Psoas muscle (tissue), 8 donors: ENCODE measurements at places on chromosomes 1 and 21. TPM values are rescaled to one million over a fixed set of nuclear protein-coding genes. Genes with fewer than 3 reads are reported as not detected.

GRCh38 chr1:29506678-29507225 is 270.4 kb downstream of the PTPRU start:
- H3K27ac ChIP-seq, result no peak overlapping the region
- H3K4me3 ChIP-seq, result no peak overlapping the region
- H3K4me1 ChIP-seq, result no peaks in the 10 kb centered on the region
- H3K27me3 ChIP-seq, result peaks cover 19% of the 10 kb centered on the region

- H3K36me3 ChIP-seq, result no peaks in the 10 kb centered on the region
- H3K27ac ChIP-seq, result no peak overlapping the region
- no peak overlapping the region for H3K4me3 ChIP-seq
Observed at GRCh38 chr1:219536038-219536437, 76.9 kb downstream of the ZC3H11B start.

- H3K4me1 ChIP-seq, result no peaks in the 10 kb centered on the region
- no peak overlapping the region for H3K27ac ChIP-seq
- no peak for DNase-seq
- H3K4me3 ChIP-seq, result no peak overlapping the region
- H3K36me3 ChIP-seq, result no peaks in the 10 kb centered on the region
Observed at GRCh38 chr1:170247751-170248521, 102.2 kb downstream of the NTMT2 start.

GRCh38 chr21:42358937-42359336 is 7.4 kb downstream of the TFF1 start:
- no peaks in the 10 kb centered on the region for H3K4me1 ChIP-seq
- H3K4me3 ChIP-seq, result no peak overlapping the region
- no peaks in the 10 kb centered on the region for H3K36me3 ChIP-seq
- no peak overlapping the region for H3K27ac ChIP-seq
- DNase-seq, result no peak

GRCh38 chr21:28018741-28019669 is 973.7 kb downstream of the LTN1 start:
- no peaks in the 10 kb centered on the region for H3K36me3 ChIP-seq
- no peaks in the 10 kb centered on the region for H3K27me3 ChIP-seq
- DNase-seq, result peak; percentile 59

GRCh38 chr1:22053017-22053860 is 730 bp downstream of the CDC42 start:
- H3K4me3 ChIP-seq, result peak overlapping the region; percentile 81
- H3K27me3 ChIP-seq, result no peaks in the 10 kb centered on the region
- peaks cover 42% of the 10 kb centered on the region for H3K4me1 ChIP-seq
- H3K27ac ChIP-seq, result peak overlapping the region; percentile 100
- DNase-seq, result peak; percentile 83

- H3K36me3 ChIP-seq, result no peaks in the 10 kb centered on the region
- H3K4me1 ChIP-seq, result peaks cover 16% of the 10 kb centered on the region
- peaks cover 36% of the 10 kb centered on the region for H3K27me3 ChIP-seq
- H3K4me3 ChIP-seq, result no peak overlapping the region
- DNase-seq, result no peak
Observed at GRCh38 chr1:180237869-180238476, 7.9 kb downstream of the LHX4 start.

DNA sequence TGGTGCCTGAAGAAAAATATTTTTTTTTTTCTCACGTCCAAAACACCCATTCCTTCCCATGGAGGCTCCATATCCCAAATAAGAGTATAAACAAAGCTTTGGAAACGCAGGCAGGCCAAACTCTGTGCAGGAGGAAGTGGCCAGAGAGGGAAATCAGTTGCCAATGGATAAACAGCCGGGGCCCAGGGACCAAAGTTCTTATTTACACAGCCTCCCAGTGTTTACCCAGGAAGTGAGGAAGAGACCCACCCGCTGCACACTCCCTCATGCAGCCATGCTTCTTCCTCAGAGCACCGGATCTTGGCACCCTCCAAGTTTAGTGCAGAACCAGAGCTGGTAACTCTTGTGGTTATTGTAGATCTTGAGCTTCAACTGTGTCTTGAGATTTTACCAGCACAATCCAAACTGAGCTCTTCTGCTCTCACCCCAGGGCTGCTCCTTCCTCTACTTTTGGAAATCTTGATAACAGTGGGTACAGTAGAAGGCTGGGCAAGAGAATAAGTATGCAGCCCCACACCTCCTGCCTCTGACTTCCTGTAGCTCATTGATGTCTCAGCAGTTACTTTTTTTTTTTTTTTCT is 14.2 kb downstream of the MARCKSL1 start:
- no peak for DNase-seq
- H3K4me3 ChIP-seq, result no peak overlapping the region
- no peaks in the 10 kb centered on the region for H3K4me1 ChIP-seq
- peaks cover 64% of the 10 kb centered on the region for H3K36me3 ChIP-seq
- H3K27ac ChIP-seq, result no peak overlapping the region
- H3K27me3 ChIP-seq, result no peaks in the 10 kb centered on the region

DNA sequence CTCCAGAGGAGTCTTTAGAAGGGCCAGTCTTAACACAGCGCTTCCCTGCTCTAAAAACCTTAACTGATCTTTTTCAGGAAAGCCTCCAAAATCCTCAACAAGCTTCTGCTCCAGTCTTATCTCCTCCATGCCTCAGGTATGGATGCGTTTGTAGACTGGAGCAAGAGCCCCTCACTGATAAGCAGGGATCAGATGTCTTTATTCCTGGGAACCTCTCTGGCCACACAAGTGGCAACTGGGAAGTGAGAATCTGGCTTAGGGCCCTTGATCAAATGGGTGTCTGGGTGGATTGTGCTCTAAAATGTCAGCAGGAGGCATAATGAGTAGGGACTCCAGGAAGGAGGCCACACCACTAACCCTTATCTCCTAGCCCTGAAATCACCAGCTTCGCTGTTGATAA is 1.4 kb downstream of the ZBTB8A start:
- H3K4me3 ChIP-seq, result peak overlapping the region; percentile 68
- peaks cover 18% of the 10 kb centered on the region for H3K4me1 ChIP-seq

DNA sequence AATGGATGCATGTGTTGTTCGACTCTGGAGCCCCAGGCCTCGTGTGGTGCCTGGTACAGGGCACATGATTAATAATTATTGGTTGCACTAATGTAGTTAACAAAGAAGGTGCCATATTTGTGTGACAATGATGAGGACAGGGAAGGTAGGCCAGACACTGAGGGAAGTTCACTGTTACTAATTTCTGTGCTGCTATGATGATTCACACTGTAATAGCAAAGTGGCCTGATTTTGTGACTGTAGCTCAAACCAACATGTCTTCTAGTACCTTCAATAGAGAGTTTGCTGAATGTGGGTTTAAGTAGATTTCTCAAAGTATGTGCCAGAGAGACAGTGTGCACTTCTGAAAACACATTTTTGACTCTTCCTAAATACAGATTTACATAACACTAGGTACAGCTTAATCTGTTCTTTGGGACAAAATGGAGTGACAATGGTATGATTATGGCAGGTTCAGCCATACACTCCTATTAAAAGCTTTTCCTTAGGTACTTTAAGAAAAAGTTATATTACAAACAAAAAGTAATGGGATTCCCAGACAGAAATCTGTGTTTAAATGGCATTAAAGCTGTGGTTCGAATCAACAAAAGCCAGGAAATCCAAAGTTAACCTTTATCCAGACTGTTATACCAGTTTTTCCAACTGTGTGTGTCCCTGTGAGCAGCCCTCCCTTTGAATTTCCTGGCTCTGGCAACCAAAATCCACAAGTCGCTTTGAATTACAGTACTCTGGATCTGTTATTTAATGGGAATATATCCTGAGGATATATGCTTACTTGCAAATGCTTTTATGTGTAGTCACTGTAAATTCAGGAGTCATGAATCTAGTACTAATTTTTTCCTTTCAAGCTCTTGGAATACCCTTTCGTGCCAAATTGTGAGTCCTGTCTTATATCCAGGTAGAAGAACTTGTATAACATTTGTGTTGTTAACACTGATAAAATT is 277.1 kb upstream of the SGIP1 start:
- no peaks in the 10 kb centered on the region for H3K27me3 ChIP-seq
- peaks cover 34% of the 10 kb centered on the region for H3K4me1 ChIP-seq
- H3K27ac ChIP-seq, result no peak overlapping the region
- no peak for DNase-seq
- H3K4me3 ChIP-seq, result no peak overlapping the region

DNA sequence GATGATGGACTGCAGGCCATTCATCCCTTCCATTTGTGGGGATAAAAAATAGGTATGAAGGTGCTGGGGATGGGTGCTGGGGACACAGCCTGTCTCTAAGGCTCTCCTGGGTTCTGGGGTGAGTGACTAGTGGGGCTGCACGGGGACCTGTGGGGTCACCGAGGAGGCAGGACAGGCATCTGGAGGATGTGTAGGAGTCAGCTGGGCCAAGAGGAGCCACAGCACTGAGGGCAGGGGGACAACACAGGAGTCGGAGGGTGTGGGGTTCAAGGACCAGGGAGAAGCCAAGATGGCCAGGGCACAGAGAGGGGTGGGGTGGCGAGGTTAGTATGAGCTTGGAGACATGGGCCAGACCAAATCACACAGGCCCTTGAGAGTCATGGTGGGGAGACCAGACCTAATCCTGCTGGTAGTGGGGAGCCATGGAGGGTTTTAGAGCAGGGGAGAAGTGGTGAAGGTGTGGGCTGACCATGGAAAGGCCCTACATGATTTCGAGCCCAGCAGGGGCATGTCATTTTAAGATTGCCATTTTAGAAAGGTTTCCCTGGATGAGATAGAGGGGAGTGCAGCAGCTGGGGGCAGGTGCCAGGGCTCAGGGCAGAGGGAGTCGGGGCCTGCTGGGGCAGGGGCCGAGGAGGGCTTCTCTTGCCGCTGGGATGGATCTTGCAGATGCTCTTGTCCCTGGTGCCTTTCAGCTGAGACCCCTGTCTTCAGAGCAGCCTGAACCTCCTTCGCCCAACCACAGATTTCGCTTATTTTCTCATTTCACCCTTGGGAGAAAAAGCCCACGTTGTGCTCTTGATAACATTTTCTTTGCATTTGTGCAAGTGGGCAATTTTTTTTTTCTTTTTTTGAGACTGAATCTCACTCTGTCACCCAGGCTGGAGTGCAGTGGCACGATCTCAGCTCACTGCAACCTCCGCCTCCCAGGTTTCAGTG is 22.7 kb downstream of the SERINC2 start:
- no peaks in the 10 kb centered on the region for H3K4me1 ChIP-seq
- DNase-seq, result no peak
- H3K27ac ChIP-seq, result no peak overlapping the region
- no peaks in the 10 kb centered on the region for H3K36me3 ChIP-seq
- H3K4me3 ChIP-seq, result no peak overlapping the region

DNA sequence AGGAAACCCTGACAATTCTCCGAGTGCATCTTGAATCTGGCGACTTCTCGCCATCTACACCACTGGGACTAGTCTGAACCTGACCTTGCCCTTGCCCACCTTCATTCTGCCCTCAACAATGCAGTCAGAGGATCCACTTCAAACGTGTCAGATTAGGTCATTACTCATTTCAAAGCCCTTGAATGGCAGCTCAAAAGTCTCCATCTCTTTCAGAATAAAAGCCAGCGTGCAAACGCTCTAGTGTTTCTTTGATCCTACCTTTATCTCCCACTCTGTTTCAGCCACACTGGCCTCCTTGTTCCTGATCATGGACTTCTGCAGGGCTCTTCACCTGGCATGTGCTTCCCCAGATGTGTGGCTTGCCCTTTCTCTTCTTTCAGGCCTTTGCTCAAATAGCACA is 31.3 kb downstream of the SLC30A1 start:
- no peaks in the 10 kb centered on the region for H3K4me1 ChIP-seq
- no peak for DNase-seq
- H3K27me3 ChIP-seq, result no peaks in the 10 kb centered on the region
- H3K4me3 ChIP-seq, result no peak overlapping the region
- H3K27ac ChIP-seq, result no peak overlapping the region

DNA sequence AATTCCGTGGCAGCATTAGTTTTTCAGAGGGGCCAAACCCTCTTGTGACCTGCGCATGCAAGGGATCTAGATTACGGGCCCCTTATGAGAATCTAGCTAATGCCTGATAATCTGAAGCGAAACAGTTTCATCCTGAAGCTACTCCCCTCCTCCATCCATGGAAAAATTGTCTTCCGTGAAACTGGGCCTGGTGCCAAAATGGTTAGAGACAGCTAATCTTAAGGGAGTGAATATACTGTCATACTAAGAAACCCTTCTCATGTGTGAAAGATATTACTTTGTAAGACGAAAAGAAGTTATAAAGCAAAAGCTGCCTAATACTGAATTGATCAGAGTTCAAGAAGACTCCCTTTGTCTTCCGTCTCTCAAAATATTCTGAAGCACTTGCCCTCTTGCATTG is 166.3 kb downstream of the DUSP10 start:
- H3K36me3 ChIP-seq, result no peaks in the 10 kb centered on the region
- DNase-seq, result no peak
- H3K27me3 ChIP-seq, result no peaks in the 10 kb centered on the region
- H3K4me1 ChIP-seq, result peaks cover 13% of the 10 kb centered on the region
- H3K27ac ChIP-seq, result no peak overlapping the region

GRCh38 chr1:34362949-34363348 is 186.2 kb downstream of the C1orf94 start:
- no peaks in the 10 kb centered on the region for H3K36me3 ChIP-seq
- no peak for DNase-seq
- no peak overlapping the region for H3K27ac ChIP-seq
- no peak overlapping the region for H3K4me3 ChIP-seq

GRCh38 chr1:106954661-106955229 is 101.7 kb upstream of the PRMT6 start:
- no peak for DNase-seq
- no peaks in the 10 kb centered on the region for H3K4me1 ChIP-seq
- H3K36me3 ChIP-seq, result no peaks in the 10 kb centered on the region
- H3K27ac ChIP-seq, result no peak overlapping the region
- no peaks in the 10 kb centered on the region for H3K27me3 ChIP-seq

GRCh38 chr1:87108814-87109411 is 194.5 kb downstream of the HS2ST1 start:
- H3K36me3 ChIP-seq, result no peaks in the 10 kb centered on the region
- DNase-seq, result no peak
- H3K4me3 ChIP-seq, result no peak overlapping the region
- H3K27me3 ChIP-seq, result no peaks in the 10 kb centered on the region
- no peak overlapping the region for H3K27ac ChIP-seq

DNA sequence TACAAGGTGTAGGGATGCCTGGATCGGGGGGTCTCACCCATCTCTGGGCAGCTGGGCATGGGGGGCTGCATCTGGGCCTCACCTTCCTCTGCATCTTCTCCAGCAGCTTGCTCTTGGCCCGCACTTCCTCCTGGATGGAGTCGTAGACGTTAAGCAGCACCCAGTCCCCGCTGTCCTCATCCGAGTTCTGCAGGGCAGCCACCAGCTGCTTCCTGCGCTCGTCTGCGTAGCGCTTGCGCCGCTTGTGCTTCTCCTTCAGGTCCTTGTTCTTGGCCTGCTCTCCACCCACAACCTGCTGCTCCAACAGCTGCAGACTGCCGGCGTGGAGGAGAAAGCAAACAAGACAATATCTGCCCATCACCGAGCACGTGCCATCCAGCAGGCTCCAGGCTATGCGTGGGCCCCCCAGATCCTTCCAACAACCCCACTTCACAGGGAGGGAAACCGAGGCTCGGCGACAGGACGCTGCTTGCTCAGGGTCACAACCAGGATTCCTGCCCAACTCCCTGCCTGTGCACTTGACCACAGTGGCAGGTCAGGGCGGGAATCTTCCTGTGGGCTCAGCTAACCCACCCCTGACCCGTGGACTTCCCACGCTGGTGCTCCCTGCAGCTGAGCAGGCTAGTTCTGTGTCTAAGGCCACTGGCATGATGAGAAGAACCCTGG is 21.5 kb upstream of the DDOST start:
- H3K27me3 ChIP-seq, result no peaks in the 10 kb centered on the region
- H3K4me1 ChIP-seq, result no peaks in the 10 kb centered on the region
- H3K27ac ChIP-seq, result no peak overlapping the region
- H3K36me3 ChIP-seq, result no peaks in the 10 kb centered on the region

Gene CRYBG2
- total RNA-seq, result 0.56 TPM

Gene DENND2C
- 16.4 TPM for total RNA-seq

Gene GPR89A
- total RNA-seq, result 12.1 TPM

Gene TMEM82
- not detected for total RNA-seq

Gene KRTAP12-2
- total RNA-seq, result not detected

Gene LCE1F
- total RNA-seq, result not detected
